ENCODE measurements at places on chromosomes 7 and 10. TPM values are rescaled to one million over a fixed set of nuclear protein-coding genes. Genes with fewer than 3 reads are reported as not detected.

DNA sequence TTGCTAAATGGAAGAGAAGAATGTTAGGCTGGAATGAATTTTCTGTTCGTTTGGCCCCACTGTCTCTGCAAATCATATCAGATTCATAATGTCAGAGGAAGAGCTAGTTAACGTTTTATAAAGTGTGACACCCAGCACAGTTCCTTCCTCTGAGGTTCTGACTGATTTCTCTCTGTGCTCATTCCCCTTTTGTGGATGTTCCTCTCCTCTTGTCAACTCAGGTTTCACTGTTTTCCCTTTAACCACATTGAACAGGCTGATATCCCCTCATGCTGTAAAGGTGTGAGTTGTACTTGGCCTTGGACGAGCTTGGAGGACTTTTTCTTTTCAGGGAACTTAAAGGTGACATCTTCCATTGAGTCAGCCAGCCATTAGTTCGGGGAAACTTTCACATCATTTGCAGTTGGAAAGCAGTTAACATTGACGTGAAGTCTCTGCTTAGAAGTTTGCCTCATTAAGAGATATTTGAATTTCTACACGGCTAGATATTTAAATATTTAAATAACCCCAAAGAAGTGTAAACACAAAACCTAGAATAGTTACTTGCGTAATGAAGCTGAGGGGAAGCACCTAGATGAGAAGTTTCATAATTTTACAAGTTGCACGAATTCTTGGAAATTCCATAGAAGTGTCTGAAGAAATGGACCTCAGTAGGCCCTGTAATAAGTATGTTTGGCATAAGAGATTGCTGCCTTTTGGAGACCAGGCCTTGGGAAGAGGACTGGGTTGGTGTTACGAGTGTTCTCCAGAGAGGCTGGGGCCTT lies 101.5 kb upstream of the EGR2 start:
- no peak for DNase-seq

DNA sequence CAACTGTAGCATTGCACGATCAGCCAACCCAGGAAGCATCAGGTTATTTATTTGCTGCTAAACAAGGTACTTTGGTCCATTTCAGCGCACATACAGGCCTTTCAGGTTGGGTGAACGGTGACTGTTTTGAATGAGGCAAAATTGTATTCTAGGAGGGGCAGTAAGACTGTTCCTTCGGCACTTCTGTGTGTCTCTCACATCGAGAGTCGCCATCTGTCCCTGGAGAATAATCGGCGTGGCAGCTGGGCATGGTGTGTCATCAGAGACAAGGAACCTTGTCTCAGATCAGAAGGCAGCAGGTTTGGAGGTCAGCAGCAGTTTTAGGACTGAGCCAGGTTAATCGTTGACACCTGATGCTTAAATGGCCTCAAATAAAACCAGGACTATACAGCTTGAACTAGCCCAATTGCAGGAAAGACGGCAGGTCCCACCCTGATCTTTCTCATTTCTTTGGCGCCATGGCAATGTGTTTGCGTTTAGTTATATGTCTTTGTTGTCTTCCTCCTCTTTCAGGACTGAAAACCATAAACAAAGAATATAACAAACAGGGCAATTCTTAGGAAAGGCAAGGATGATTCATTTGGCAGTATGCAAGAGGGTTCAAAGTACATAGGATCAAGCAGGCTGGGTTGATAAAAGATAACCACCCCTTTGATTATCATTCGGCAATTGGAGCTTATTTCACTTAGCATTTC lies 92.0 kb upstream of the PRR15 start:
- DNase-seq = no peak

- DNase-seq = no peak
Measured at GRCh38 chr10:84256510-84257342, 11.9 kb downstream of the RGR start.

DNA sequence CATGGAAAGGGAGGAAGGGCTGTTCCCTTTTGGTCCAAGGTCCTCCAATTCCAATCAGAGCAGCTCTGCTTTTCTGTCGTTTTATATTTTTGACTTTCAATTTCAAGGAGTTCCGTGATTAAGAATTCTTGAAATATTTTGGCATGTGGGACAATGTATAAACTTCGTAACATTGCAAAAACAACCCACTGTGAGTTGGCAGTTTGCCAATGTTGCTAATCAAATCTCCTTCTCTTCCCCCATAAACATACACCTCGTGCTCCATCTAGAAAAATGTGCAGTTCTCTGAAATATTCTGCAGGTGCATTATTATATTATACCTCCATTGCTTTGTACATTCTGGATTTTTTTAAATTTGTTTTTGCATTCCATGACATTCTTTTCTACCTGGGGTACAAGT lies 49.8 kb downstream of the POU6F2 start:
- DNase-seq = no peak

- DNase-seq = no peak
Measured at GRCh38 chr10:17101910-17102266, 27.7 kb downstream of the CUBN start.

- DNase-seq = no peak
Measured at GRCh38 chr7:64863969-64864368, 39.1 kb upstream of the ZNF273 start.

DNA sequence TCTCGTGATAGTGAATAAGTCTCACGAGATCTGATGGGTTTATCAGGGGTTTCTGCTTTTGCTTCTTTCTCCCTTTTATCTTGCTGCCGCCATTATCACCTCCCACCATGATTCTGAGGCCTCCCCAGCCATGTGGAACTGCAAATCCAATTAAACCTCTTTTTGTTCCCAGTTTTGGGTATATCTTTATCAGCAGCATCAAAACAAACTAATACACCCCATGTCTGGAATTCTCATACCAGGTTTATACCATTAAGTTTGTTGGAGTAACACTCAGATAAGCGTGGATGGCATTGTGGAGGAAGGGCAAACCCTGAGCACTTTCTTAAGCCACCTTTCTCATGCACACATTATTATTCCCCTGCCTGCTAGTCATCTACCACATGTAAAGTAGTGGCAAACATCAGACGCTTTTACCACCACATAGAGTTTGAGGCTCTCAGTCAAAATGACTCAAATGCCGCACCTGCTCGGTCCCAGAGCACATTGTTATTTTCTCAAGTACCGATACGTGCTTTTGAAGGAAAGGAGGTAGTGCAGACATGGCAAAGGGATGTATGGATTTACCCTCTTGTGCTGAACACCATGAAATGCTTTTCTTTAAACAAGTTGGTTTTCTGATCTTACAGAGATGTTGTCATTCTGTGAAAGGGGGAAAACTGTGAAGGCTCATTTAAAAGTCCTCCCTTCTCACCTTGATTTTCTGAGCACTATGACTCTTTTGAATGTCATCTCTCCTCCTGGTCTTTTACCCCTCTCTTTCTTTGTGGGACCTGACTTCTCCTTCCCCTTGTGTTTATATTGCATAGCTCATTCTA lies 429.7 kb downstream of the EXOC4 start:
- no peak for DNase-seq

DNA sequence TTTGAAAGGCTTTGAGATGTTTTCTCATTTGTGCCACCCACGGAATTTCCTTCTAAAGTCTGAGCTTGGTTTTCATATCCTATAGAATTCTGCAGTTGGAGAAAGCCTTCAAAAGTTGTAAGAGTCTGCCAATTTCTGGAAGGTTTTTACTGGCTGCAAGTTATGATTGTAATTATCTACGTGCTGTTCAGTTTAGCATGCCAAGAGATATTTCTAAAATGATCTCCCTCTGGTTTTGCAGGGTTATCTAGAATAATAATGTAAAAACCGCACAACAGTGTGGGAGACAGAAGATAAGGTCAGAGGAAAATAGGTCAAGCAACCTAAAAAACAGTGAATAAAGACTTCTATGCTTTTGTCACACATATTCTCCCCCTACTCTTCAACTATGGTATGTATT lies 69.3 kb downstream of the MTERF1 start:
- DNase-seq = no peak

DNA sequence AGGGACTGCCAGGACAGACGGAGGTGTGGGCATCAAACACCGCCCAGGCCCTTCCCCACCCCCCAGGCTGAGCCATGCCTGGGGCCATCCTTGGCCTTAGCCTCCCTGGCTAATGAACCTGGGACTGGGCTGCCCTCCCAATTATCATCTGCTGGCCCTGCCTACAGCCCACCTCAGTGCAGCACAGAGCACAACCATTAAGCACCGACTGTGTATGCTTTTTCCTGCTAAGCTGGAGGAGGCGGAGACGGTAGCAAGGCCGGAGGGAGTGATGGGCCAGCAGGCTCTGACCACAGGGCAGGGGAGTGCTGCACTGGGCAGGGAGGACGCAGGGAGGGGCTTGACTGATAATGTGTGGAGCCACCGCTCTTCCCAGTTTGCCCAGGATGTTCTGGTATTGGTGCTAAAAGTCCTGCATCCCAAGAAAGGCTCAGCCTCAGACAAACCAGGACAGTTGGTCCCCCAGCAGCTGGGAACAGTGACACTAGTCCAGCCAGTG lies 72.0 kb downstream of the C10orf143 start:
- peak; percentile 8 for DNase-seq

- DNase-seq = no peak
Measured at GRCh38 chr10:127972751-127973357, 66.0 kb downstream of the PTPRE start.

DNA sequence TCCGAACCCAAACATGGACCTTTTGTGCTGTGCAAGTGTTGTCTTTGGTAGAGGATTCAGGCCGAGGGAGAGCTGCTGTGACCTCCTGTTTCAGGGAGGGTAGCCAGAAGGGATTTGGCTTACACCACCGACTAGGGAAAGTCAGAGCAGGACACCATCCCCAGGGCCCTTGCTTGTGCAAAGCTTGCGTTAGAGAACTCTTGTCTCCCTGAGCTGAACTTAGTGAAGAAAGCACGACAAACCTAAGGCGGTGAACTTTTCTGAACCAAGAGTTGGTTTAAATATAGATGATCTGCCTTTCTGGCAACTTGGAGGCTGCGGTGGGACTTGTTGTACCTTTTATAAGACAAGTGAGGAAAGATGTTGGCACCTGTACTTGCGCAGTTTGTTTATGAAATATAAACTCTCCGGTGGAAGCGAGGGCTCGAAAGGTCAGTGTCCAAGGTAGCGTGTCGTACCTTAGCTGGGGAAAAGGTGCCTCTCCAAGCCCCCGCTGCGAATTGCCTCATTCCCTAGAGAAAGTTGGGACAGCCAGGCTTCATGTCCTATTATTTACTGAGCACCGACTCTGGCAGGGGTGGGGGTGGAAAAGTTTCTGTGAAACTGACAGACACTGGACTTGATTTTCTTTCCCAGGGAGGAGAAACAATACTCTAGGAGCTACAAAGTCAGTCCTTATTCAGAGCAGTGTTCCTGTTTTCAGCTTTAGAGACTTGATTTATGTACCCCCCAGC lies 31.6 kb downstream of the WBP1L start:
- peak; percentile 60 for DNase-seq

DNA sequence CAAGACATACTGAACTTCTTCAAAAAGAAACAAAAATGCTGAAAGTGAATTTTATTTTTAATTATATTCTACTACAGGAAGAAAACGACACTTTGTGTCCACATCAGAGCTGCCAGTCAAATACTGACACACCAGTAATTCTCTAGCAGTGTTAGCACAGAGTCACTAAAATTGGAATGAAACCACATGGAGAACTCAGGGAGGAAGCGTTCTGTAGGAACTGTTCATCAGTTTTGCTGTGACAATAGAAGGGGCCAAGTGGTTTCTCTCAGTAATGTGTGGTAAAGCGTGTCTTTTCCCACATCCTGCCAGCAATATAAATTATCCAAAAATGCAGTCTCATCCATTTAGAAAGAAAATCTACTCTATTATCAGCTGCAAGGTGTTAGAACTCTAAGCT lies 683.3 kb downstream of the GRM8 start:
- DNase-seq = no peak

GRCh38 chr10:102150970-102151773 lies 1.0 kb upstream of the NOLC1 start:
- no peak for DNase-seq

- no peak for DNase-seq
Measured at GRCh38 chr7:70346844-70347462, 748.7 kb downstream of the AUTS2 start.

- peak; percentile 41 for DNase-seq
Measured at GRCh38 chr7:128407751-128408708, 1.8 kb downstream of the IMPDH1 start.

DNA sequence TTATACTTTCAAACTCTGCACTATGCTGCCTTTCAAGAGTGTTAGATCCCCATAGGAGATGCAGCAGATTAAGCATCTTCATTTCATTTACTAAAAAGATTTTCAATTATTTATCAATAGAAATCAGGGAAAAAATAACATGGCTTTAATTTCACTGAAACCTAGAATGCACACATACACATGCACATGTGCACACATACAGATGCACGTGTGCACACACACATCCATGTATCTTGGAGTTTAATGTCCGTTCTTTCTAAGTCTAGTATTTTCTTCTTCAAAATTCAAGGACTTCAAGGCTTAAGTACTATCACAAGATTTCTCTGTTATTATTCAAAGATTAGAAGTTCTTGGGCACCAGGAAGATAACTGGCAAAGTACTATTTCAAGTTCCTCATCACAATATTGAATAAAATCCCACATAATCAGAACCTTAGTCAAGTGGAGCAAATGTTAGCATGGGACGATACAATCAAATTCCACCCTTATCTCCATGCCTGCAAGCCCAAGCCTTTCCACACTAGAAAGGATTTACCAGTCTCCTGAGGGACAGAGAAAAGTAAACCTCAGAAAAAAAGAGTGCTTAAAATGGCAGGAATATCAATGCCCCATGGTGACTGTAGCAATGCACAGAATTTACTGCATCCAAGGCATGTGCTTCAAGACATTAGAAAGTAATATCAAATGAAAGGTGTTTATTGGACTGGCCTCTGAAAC lies 494.4 kb downstream of the XPNPEP1 start:
- DNase-seq = no peak

- DNase-seq = no peak
Measured at GRCh38 chr10:3892440-3893425, 107.7 kb upstream of the KLF6 start.

DNA sequence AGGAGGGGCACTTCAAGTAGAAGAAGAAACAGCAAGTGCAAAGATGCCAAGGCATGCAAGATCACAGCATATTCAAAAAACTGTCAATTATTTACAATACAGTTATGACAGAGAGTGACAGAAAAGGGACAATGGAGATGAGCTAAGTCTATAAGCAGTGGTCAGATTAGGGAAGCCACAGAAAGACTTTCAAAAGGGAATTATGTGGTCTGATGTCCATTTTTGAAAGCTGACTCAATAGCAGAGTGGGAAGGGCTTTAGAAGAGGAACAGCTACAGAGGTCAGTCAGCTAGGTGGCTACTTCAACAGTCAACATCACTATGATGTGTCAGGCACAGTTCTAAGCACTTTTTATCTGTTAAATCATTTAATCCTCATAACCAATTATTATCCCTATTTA lies 45.2 kb upstream of the SPOCK2 start:
- no peak for DNase-seq

DNA sequence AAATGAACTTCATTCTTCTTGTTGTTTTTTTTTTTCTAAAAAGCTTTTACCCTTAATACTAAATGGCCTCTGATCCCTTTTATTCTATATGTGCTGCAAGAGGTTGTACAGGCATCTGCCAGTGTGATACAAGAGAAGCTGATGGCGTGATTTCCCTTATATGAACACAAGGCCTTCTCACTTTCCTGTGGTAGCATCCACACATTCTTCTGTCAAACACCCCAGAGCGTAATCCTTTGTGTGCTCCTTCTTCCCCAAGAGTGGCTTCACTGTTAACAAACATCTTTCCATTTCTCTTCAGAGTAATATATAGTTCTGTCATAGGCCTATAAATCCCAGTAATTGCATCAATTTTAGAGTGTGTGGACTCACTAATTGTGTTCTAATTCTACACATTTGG lies 86.3 kb upstream of the CAPZA2 start:
- no peak for DNase-seq

The TMEM213 gene
- 0.49 TPM for total RNA-seq

The ARHGAP19 gene
- 11.8 TPM for total RNA-seq

The AMPH gene
- 0.72 TPM for total RNA-seq

The CDC14C gene
- not detected for total RNA-seq

Measured in upper lobe of left lung (tissue), 6 donors.